G401 (cell line): ENCODE measurements at places on chromosomes 7 and 10. TPM values are rescaled to one million over a fixed set of nuclear protein-coding genes. Genes with fewer than 3 reads are reported as not detected.

DNA sequence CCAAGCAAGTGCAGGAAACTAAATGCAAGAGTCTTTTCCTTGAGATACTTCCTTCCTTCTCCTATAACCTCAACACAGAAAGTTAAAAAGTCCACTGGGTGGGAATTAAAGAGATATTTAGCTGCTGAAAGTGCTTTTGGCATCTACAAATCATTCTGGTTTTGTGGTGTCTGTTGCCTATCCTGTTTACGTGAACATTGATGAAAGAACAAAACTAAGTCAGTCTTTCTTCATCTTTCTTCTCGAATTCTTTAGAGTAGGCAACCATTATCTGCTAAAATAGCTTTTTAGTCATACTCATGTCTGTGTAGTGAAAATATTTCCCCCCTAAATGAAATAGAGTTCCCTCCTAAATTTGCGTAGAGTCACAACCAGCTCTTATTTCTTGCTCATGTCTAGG is 838.6 kb downstream of the GATA3 start:
- no peak for DNase-seq

DNA sequence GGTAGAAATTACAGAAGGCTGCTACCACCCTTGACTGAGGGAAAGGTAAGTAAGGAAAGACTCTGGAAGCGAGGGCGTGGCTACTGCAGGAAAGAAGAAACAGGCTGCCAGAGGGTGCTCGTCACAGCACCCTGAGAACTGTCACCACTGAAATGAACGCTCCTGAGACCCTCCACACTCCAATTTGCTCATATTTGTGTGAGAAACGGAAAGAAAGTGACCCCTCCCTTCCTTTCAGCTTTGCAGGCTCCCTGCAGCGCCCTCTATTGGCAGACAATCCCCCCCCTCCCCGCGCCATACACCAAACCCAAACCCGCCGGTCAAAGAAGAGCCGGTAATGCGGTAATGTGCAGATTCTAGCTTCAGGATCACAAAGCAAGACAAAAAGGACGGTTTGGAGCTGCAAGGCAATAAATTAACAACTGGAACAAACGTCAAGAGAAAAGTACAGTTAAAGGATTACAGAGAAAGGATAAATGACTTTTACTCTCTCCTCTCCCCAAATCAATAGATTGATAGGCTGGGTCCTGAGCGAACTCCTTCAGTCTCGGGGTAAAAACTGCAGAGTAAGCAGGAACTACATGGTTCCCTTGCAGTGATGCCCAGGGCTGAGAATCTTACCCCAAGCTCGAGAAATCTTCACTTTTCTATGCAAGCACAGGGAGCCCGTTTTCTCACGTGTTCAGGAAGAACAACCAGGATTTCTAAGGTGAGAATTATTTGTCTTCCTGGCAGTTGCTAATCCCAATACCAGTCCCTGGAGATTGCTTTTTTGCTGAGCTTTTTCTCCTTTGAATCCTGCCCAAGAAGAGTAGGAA is 47.6 kb downstream of the STEAP1B start:
- peak; percentile 77 for DNase-seq

DNA sequence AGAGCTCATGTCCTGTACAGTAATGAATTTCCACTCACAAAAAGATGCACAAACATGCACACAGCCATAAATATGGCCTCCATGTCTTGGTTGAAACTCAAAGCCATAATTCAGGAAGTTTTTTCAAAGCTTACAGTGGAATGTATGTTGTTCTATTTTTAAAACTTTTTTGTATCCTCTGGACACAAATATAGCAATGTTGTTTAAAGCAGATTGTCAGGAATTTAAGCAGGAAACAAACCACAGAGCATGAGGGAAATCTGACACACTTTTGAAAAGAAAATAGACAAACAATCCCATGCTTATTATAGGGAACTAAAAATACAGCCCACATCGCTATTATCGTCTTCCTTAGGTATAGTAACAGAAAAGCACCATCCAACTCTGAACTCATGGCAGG is 21.5 kb downstream of the LRRN3 start:
- no peak for DNase-seq

DNA sequence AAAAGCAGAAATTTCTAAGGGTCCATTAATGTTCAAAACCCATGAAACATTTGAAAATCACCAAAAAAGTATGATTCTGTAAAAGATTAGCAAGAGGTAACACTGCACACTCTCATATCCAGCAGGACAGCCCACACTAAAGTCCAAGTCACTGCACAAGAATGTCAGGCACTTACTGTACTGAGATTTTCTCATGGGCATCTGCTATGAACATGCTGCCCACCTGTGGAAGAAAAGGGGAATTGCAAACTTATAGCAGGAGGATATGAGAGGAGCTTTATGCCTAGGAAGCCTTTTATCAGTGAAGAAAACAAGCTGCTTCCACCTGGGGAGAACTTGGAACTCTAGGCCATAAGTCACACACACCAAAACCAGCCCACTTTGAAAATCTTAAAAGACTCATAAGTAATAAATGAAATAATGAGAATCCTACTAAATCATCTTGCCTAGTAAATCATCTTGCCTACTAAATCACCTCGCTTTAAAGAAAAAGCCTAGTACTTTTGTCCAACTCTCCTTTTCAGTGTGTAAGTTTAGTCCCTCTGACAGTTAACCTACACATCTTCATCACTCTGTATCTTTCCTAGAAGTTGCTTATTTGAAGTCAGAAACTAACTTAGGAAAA is 46.1 kb downstream of the ARMH3 start:
- DNase-seq: peak; percentile 89

DNA sequence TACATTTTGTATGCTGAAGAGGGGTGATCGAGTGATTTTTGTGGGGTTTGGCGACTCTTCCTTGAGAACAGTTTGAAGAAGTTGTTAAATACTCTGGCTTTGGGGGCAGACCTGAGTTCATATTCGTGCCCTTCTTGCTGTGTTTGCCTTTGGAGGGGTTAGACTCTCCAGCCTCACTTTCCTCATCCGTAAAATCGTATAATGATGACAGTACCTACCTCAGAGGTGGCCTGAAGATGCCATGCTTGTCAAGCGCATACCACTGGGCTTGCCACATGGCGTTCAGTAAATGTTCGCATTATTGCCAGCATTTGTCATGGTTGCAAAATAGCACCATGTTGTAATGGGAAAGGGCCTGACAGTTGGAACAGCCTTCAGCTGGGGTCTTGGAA is 1.3 kb downstream of the STK17A start:
- DNase-seq: peak; percentile 43

GRCh38 chr10:133010095-133010842 is 67.9 kb upstream of the CFAP46 start:
- DNase-seq: no peak

PRR15 gene
- not detected in 2 replicates for total RNA-seq

VIPR2 gene
- total RNA-seq: not detected in 2 replicates
